Endothelial cell (in vitro differentiated cells): ENCODE measurements at places on chromosomes 7 and 10. TPM values are rescaled to one million over a fixed set of nuclear protein-coding genes. Genes with fewer than 3 reads are reported as not detected.

Gene PAX4
- 0.33 TPM for total RNA-seq

Gene GCC1
- total RNA-seq: 21.8 TPM

Gene CTTNBP2
- total RNA-seq: 24.4 TPM

DNA sequence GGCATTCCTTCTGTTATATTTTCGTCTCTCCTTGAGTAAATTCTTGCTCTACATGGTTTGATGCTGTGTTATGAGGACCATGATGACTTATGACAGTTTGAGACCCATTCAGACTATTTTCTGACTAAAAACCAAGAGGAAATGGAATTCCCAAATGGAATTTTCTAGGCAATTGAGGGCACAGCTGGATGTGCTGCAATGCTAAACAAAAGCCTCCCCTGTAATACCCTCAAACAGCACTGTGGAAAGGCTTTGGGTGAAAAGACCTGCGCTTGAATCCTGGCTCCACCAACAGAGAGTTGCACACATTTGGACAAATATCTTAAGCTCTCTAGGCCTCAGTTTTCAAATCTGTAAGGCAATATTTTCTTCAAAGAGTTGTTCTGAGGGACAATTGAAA, 129.1 kb downstream of the PRKG1 start:
- H3K4me3 ChIP-seq: no peak overlapping the region
- H3K27ac ChIP-seq: no peak overlapping the region
- no peaks in the 10 kb centered on the region for H3K36me3 ChIP-seq
- no peak for DNase-seq

DNA sequence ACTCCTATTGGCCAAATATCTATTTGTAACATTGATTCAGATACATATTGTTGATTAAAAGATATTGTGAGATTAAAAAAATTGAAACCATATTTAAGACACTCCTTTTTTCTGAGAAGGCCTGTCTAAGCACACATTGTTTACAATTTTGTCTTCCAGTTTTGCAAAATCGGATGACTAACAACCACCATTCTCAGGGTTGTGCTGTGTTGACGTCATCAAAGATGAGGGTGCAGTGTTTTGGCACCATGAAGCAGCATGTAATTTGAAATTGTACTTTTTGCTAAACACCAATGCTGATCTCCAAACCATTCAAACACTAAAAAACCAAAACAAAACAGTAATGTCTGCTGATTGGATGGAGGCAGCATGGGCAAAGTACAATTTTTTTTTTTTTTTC, 7.4 kb downstream of the CREB5 start:
- no peak overlapping the region for H3K27ac ChIP-seq
- no peaks in the 10 kb centered on the region for H3K4me1 ChIP-seq
- H3K27me3 ChIP-seq: peaks cover 3% of the 10 kb centered on the region
- no peak for DNase-seq
- H3K4me3 ChIP-seq: no peak overlapping the region

- peaks cover 20% of the 10 kb centered on the region for H3K4me1 ChIP-seq
- H3K36me3 ChIP-seq: peaks cover 10% of the 10 kb centered on the region
- H3K27ac ChIP-seq: no peak overlapping the region
- DNase-seq: no peak
These were observed 256.4 kb downstream of the KIAA1217 start for GRCh38 chr10:24465124-24465874.

DNA sequence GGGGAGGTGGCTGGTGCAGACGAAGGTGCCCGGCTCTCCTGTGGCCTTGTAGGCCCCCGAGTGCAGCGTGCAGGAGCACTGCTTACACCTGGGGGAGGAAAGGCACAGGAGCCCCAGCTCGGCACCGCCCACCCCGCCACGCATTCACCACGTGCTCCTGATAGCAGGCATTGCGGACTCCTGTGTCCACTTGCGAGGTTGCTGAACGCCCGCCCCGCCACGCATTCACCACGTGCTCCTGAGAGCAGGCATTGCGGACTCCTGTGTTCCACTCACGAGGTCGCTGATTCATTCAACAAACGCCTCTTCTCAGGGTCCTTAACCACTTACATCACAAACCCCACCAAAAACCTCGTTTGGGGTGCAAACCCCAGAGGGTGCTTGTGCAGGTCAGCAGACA, 13.9 kb downstream of the MICALL2 start:
- H3K4me1 ChIP-seq: no peaks in the 10 kb centered on the region
- no peak overlapping the region for H3K4me3 ChIP-seq
- no peak for DNase-seq
- H3K27ac ChIP-seq: no peak overlapping the region

GRCh38 chr7:127792528-127793342, 140.7 kb downstream of the SND1 start:
- peaks cover 7% of the 10 kb centered on the region for H3K36me3 ChIP-seq
- peak; percentile 50 for DNase-seq
- H3K27ac ChIP-seq: peak overlapping the region; percentile 4
- peaks cover 4% of the 10 kb centered on the region for H3K27me3 ChIP-seq
- H3K4me3 ChIP-seq: no peak overlapping the region

DNA sequence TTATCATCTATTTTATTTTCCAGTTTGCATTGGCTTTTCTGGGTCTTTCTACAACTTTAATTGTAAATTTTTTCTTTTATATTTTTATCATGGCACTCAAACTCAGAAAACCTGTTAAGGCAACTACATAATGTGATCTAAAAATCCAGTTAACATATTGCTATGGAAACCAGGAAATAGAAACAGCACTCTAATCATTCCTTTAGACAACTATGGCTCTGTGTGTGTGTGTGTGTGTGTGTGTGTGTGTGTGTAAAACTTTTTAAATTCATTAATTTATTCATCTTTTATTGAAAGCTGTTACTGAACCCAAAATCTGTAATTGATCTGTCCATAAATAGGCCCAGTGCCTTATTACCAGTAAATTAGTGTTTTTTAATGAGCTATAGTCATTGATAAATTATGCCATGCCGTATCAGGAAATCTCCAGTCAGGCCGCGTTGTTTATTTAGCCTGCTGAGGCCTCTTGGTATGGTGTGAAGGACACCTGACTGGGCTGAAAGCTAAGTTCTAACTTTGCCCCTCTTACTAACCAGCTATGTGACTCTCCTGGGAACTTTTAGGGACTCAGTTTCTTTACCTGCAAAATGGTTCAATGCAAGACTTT, 1.5 kb upstream of the MET start:
- H3K27me3 ChIP-seq: peaks cover 5% of the 10 kb centered on the region
- no peak overlapping the region for H3K4me3 ChIP-seq

GRCh38 chr10:5442065-5442989, 30.0 kb downstream of the NET1 start:
- no peak overlapping the region for H3K4me3 ChIP-seq
- H3K36me3 ChIP-seq: no peaks in the 10 kb centered on the region
- DNase-seq: peak; percentile 49
- H3K27ac ChIP-seq: no peak overlapping the region
- peaks cover 16% of the 10 kb centered on the region for H3K4me1 ChIP-seq

Gene AMZ1
- total RNA-seq: 0.05 TPM

Gene TMEM254
- 16.6 TPM for total RNA-seq

GRCh38 chr10:42637648-42638054, 719 bp downstream of the ZNF33B start:
- peak overlapping the region; percentile 96 for H3K4me3 ChIP-seq
- H3K4me1 ChIP-seq: peaks cover 32% of the 10 kb centered on the region
- peak overlapping the region; percentile 97 for H3K27ac ChIP-seq
- peaks cover 10% of the 10 kb centered on the region for H3K27me3 ChIP-seq

Gene RNF32
- total RNA-seq: 1.9 TPM

Gene AGFG2
- 48.6 TPM for total RNA-seq

- no peak for DNase-seq
- peaks cover 14% of the 10 kb centered on the region for H3K27me3 ChIP-seq
- no peak overlapping the region for H3K4me3 ChIP-seq
- H3K36me3 ChIP-seq: peaks cover 25% of the 10 kb centered on the region
- H3K27ac ChIP-seq: no peak overlapping the region
These were observed 16.1 kb downstream of the GPR146 start for GRCh38 chr7:1060315-1061072.

DNA sequence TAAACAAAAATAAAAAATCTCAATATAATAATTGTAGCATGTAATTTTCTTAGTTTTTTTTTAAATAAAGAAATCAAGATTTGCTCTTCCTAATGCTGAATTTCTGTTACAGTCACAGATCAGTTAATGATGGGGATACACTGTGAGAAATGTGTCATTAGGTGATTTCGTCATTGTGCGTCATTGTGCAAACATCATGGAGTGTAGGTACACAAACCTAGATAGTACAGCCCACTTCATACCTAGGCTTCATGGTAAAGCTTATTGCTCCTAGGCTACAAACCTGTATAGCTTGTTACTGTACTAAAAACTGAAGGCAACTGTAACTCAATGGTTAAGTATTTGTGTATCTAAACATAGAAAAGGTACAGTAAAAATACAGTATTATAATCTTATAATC, 74.4 kb upstream of the LSM8 start:
- no peak for DNase-seq
- H3K36me3 ChIP-seq: peaks cover 8% of the 10 kb centered on the region
- no peak overlapping the region for H3K27ac ChIP-seq

GRCh38 chr7:134903073-134903790, 83.1 kb upstream of the AGBL3 start:
- no peak overlapping the region for H3K27ac ChIP-seq
- DNase-seq: no peak
- peaks cover 11% of the 10 kb centered on the region for H3K4me1 ChIP-seq
- H3K4me3 ChIP-seq: peak overlapping the region; percentile 6
- peaks cover 17% of the 10 kb centered on the region for H3K36me3 ChIP-seq
- H3K27me3 ChIP-seq: no peaks in the 10 kb centered on the region
